ENCODE measurements at places on chromosomes 1 and 21. TPM values are rescaled to one million over a fixed set of nuclear protein-coding genes. Genes with fewer than 3 reads are reported as not detected.

- DNase-seq, result no peak
Observed at GRCh38 chr1:117261424-117261785, 50.7 kb upstream of the VTCN1 start.

DNA sequence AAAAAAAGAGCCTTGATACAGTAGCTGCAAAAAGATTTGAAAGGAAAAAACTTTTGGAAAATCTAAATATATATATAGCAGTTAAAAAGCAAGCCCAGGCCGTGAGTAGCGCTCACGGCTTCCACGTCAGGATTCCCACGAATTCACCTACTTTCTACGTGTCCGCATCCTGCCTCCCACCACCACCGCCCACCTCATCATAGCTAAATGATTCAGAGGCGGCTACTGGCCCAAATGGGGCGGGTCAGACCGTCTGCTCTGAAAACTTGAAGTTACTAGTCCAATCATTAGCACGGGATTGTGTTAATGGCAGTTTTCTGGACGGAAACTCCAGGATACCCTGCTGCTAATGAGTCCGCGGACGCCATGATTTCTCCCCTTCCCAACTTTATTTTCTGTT lies 1.3 kb upstream of the CCSAP start:
- no peak for DNase-seq

GRCh38 chr21:46425571-46425970 lies 33.1 kb upstream of the DIP2A start:
- DNase-seq, result no peak

- no peak for DNase-seq
Observed at GRCh38 chr1:9929431-9930385, 13.5 kb downstream of the LZIC start.

GRCh38 chr1:160637821-160638539 lies 8.9 kb downstream of the SLAMF1 start:
- DNase-seq, result peak; percentile 79

DNA sequence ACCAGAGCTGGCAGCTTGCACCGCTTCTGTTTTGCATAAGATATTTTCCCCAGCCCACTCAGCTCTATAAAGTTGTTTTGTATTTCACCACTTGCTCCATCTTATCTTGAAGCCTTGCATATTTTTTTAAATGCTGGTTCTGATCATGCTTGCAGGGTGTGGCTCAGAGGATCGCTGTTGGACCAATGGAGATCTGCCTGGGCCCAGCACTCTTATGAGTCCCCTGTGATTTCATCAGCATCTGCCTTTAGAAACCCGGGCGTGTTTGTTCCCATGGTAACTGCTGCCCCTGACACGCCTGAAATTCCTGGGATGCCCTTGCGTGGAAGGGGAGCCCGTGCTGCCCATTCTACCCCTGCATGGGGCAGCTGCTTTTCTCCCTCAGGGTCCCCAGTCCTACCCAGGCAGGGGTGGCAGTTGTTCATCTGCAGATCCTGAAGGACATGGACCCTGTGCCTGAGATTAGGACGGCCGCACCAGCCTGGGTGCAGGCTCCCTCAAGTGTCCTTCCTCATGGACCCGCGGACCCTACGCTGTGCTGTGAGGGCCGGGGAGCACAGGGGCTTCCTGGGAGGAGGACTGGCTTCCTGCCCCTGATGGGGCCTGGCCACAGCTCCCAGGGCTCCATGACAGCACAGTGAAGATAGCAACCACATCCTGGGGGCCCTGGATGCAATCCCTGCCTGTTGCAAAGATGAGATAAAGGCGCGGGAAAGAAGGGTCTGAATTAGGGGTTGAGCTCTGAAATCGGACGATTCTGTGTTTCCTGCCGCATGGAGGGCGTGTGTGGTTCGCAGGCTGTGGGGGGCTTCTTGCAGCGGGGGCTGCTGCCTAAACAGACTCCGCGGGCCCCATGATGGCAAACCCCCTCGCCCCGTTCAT lies 226.5 kb downstream of the SDCCAG8 start:
- DNase-seq, result no peak

DNA sequence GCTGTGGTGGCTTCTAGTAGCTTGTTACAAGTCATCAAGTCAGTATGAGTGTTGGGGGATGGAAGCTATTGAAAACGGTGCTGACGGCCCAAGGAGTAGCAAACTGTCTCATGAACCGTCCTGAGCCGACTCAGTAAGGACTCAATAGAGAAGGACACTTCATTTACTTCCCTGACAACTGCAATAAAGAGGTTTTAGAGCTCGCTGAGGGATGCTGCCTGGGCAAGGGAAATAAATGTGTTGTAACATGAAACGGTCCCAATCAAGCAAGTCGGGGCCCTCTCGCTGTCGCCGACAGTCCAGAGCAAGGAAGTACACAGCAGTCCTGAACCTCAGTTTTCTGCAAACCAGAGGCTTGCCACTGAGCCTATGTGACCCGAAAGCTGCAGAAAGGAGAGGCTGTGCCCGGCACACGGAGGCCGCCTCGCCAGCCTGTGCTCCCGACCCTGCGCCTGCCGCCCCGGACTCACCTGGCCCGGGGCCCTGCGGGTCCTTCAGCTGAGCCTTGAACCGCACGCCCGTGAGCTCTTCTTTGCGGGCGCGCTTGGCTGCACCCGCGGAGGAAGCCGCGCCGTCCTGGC lies 423 bp downstream of the URB1 start:
- DNase-seq, result no peak

- peak; percentile 69 for DNase-seq
Observed at GRCh38 chr1:192810253-192810880, 1.5 kb downstream of the RGS2 start.

DNA sequence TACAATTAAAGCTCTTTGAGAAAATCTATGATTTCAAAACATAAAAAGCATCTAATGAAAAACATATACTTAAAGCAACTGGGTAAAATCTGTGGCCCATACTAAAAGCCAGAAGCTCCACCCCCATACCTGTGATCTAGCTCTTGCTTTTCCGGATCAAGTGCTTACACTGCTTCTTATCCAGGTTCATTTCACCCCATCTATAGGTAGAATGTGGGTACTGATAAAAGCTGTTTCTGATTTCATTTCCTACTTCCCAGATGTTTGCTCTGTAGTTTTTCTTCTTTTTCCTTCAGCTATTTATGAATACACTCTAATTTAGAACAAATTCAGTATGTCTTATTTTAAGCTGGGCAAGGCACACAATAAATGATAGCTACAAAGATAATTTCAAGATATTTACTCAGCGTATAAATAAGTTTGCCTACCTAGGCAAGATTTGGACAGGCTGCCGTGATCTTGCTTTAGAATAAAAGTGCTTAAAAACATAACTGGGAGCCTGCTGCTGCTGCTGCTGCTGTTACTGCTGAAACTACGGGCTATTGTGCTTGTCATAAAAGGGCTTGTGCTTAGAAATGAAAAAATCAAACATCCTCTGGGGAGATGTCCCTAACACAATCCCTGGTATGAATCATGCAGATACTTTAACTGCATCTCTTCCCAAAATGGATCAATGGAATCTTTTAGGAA lies 2.1 kb downstream of the SIPA1L2 start:
- DNase-seq, result peak; percentile 47

DNA sequence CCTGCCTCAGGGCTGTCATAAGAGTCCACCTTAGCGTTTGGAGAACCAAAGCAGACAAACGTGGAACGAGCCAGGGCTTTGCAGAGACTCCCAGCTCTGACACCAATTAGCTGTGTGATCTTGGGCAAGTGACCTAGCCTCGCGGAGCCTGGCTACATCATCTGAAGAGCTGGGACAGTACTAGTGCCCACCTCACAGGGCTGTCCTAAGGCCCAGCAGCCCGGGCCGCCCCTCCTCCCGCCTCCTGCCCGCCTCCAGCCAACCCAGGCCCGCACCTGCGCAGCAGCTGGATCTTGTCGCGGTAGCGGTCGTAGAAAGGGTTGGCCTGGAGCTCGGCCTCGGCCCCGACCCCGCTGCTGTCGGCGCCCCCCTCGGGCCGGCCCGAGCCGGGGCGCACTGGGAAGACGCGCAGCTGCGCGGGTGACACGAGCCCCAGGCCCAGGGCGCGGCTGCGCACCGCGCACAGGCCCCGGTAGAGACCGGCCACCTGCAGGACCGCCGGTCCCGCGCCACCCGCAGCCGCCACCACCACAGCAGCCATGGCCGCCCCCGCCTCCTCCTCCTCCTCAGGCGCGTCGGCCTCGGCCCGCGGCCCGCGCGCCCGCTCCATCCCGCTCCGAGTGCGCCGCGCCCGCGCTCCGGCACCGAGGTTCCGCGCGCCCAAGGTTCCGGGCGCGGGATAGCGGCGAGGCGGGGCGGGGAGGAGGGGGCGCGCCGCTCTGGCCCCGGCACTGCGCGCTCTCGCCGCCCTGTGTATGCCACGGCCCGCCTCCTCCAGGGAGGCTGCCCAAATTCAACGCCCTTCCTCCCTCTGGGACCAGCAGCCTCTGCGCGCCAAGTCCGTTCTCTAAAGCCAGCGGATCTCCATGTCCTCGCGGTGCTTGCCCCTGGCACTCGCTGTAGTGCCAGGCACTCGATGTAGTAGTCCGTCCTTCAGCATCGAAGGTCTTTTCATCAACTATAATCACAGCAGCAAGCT lies at the start of gene ATPAF1:
Gene ATPAF1 (minus strand): TSS at position 583 of the 979 bp plus-strand sequence. CDS start 42 bp downstream, at position 541.
- peak; percentile 72 for DNase-seq

- DNase-seq, result no peak
Observed at GRCh38 chr1:164579381-164579780, 20.4 kb downstream of the PBX1 start.

DNA sequence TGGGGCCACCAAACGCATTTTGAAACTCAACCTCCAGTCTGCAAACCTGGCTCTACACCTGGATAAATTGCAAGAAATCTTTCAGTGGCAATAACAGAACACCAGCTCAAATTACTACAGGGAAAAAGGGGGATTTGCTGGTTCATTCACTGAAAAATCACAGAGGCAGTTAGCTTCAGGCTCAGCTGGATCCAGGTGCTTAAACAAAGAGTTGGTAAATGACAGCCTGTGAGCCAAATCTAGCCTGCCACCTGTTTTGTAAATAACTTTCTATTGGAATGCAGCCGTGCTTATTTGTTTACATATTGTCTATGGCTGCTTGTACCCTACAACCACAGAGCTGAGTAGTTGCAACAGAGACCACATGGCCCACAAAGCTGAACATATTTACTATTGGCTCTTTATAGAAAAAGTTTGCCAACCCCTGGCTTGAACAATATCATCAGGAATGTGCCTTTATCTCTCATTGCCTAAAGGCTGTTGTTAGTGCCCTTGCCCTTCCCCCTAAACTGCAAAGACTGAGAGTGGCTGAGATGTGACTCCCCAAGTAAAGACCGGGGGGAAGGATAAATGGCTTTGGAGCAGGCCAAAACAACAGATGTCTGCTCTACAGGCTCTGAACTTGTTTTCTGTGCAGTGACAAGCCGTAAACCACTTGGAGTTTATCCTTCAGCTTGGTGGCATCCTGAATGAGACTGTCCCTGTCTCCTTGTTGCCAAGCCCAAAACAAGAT lies 21.5 kb upstream of the PTPRF start:
- DNase-seq, result no peak

DNA sequence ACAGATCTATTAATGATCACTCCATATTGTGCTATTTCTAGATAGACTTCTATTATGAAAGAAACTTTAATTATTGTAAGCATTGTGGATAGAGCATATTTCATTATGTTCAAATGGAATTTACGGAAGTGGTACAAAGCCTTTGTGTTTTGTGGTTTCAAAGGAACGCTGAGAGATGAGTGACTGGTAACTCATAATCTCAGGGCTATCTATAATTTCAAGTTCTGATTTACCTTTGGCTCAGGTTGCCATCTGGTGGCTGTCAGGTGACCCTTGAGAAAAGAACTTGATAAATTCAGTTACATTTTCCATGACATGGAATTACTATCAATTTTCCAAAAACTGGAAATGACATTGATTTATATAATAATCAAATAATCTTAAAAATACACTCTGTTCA lies 12.2 kb downstream of the NTNG1 start:
- no peak for DNase-seq

DNA sequence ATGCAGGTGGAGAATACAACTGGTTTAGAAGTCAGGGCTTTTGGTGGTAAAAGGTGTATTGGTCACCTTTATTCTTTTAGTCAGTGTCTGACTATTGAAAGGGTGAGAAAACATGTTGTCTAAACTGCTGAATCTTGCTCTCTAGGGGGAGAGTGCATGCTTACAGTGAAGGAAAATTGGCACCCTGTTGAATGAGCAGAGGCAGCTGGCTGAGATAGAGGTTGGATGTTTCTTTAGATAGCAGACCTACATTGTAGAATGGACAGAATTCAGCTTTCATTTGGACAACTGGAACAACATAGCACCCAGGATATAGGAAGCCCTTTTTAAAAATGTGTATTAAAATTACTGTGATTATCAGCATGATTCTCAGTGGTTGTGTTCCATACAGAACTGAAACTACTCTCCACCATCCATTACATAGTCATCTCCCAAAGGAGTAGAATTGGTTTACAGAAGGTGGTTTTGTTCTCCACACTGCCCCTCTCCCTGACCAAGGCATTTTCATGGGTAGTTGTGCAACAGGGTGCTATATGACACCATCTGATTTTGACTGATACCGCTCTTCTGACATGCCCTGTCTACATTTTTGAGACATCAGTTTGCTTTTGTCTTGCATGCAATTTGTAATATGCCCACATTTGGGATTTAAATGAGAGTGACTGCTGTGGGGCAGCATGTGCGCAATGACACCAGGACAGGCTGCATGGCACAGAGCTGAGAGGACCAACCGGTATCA lies 16.2 kb downstream of the RHOU start:
- no peak for DNase-seq

DNA sequence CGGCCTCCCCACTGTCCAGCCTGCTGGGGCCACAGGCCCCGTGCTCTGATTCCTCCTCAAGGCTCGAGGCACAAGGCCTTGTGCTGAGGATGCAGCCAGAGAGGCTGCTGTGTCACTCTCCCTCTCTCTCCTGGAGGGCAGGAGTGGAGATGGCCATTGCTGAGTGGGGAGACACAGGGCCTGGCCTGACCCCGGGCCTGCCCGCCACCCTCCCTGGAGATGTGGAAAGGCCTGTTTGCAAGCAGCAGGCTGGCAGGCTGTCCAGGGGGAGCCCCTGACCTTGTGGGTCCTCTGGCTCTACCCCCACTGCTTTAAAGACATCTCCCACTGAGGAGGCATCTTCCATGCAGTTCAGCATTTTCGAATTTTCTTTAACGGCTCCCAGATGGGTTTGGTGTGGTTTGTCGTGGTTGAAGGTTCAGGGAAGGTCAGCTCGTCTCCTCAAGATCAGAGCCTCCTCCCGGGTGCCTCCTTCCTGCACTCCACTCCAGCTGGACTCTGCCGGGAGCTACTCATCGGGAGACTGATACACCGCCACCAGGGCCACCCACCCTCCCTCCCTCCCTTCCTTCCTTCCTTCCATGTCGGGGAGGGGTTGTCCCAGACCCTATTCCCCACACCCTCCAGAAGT lies 69.1 kb downstream of the SPSB1 start:
- DNase-seq, result no peak

DNA sequence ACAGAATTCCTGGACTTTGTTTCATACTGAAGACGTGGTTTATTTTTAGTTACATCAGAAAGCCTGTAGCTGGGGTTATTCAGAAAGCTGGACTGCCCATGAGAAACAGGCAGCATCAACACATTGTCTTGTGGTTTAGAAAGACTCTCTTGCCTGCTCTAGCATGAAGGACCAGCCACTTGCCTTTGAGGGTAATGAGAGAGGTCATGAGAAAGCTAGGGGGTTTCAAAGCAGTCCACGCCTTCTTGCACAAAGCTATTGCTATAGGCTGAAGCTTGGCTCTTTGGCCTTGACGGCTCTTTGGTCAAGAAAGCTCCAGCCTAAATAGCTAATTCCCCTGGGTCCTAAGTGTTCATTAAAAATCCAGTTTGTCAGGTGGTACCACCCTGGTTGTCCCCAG lies 208.1 kb downstream of the PRDM2 start:
- DNase-seq, result no peak

Gene APCS
- not detected for total RNA-seq

Gene AMIGO1
- total RNA-seq, result 2.4 TPM
